Thoracic aorta (tissue), 2 donors: ENCODE measurements at places on chromosomes 13 and 19. TPM values are rescaled to one million over a fixed set of nuclear protein-coding genes. Genes with fewer than 3 reads are reported as not detected.

GRCh38 chr13:41650706-41651105 lies 193.4 kb downstream of the RGCC start:
- no peak for DNase-seq

DNA sequence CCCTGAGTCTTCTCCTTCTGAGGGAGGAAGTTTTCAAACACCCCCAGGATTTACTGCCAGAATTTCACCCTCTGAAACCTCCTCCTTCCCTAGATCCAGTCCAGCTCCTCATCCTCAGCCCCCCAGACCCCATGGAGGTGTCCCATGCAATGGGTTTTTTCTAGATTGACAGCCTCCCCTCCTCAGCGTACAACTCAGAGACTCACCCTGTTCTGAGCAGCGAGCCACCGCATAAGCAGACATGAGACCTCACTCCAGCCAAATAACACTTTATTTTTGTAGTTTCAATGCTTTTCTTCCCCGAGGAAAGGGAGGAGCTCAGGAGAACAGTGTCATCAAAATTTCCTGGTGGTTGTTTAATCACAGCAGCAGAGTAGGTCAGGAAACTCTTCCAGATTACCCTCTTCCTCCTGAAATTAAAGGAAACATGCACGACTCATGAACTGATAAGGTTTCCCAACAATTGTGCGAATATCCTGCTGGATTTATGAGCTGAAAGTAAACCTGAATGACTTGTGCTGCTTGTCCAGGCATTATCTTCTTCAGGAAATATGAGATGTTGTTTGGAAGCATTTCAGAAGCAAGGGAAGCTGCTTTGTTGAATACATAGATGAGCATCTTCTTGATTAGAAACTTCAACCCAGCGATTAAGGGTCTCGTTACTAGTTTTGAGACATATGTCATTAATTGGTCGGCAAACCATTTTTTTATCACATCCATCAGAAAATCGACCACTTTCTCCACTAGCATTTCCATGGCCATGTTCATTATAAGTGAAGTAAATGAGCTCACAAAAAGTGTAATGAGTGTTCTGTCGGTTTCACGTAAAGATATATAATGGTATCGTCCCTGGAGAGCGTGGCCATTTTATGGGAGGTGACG lies 36.2 kb downstream of the ERICH4 start:
- DNase-seq, result no peak

DNA sequence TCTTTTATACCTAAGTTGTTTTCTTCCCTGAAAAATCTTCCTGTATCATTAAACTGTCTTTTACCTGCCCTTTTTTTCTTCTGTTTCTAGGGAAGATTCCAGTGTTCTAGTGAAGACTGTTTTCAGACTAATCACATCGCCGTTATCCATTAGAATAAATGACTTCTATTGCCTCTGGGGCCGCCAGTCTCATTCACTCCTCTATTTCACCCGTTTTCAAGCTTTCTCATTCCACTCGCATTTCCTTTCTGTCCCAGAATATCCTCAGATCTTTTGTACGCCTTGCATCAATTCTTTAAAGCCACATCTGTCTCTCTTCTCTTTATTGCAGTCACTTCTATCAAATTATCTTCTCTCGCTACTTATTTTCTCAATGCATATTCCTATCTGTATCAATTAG lies 1035.6 kb upstream of the MIR17HG start:
- no peak for DNase-seq

DNA sequence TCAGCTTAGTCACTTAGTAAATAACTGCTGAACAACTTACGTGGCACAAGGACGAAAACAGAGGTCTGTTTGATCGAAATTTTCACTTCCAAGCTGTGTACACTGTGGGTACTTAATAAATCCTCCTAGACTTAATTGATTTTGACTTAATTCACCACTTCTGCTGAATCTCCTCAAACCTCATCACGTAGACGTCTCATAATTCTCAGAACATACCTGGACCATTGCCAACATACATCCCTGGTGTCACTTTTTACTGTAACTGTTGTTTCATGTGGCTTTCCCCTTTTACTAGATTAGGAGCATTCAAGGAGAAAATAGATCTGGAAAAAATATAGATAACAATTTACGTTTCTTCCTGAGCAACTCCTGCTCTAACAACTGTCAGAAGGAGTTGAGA lies 105.0 kb downstream of the MBNL2 start:
- DNase-seq, result no peak

GRCh38 chr13:113647351-113648215 lies 10.4 kb downstream of the ATP4B start:
- DNase-seq, result peak; percentile 60

Gene MBD3L2
- total RNA-seq, result not detected
